Right lung (tissue), 10 donors: ENCODE measurements at places on chromosomes 3 and 15. TPM values are rescaled to one million over a fixed set of nuclear protein-coding genes. Genes with fewer than 3 reads are reported as not detected.

GRCh38 chr3:39184081-39184967, 8.1 kb downstream of the XIRP1 start:
- DNase-seq: no peak

Gene LRRC31
- polyA plus RNA-seq: 0.06 TPM

Gene LMOD3
- polyA plus RNA-seq: 0.57 TPM

Gene ARL8B
- 69.8 TPM for polyA plus RNA-seq

DNA sequence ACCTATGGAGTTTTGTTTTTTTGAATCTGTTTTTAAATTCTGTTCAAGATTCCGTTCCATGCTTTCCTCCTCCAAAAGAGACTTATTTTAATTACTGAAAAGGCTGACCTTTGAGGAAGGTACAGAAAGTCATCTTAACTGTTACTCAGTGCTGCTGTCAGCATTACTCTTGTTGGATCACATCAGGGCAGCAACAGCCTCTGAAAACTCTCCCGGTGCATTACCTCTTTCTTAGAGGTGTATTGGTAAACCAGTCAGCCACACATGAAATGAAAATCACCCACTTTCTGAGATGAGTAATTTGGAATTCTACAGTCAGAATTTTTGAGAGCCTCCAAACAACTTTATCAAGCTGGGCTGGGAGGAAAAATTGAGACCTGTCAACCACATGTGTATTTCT, 88.5 kb upstream of the LIMD1 start:
- DNase-seq: no peak

GRCh38 chr15:99966815-99967214, 233.6 kb upstream of the LYSMD4 start:
- DNase-seq: no peak

DNA sequence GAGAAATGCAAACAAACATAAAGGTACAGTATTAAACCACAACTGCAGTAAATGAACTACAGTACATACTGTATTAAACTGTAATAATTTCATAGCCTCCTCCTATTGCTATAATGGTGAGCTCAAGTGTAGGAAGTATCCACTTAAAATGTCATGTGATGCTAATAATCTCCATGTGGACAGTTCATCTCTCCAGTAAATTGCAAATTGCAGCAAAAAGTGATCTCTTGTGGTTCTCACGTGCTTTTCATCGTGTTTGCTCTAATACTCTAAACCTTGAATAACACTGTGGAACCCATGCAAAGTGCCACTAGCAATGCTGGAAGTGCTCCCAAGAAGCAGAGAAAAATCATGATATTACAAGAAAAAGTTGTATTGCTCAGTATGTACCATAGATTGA, 9.2 kb upstream of the FNDC3B start:
- no peak for DNase-seq

- DNase-seq: no peak
Measured at GRCh38 chr3:64360280-64360679, 135.0 kb upstream of the PRICKLE2 start.

DNA sequence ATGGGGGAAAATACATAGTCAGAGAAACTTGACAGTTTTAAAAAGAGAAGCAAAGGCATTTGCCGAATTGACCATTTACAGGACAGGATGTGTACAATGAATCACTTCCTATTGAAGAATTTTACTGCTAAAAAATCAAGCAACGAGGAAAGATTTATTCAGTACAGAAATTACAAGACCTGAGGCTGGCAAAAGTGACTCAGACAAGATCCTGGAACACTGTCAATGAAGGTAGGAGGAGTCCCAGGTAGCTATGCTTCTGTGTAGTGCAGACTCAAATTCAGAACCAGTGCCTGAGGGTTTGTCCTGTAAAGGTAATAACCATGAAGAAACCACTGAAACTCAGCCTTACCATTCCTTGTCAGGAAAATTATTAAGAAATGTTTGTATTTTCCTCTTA, 120.9 kb downstream of the ZMAT3 start:
- no peak for DNase-seq
